ENCODE measurements at places on chromosomes 5 and 9.
A peak's percentile ranks its signal among the peaks of the same experiment; 100 is the strongest.

GRCh38 chr5:6496207-6496584 is 47.5 kb downstream of the UBE2QL1 start:
- no peak for DNase-seq

DNA sequence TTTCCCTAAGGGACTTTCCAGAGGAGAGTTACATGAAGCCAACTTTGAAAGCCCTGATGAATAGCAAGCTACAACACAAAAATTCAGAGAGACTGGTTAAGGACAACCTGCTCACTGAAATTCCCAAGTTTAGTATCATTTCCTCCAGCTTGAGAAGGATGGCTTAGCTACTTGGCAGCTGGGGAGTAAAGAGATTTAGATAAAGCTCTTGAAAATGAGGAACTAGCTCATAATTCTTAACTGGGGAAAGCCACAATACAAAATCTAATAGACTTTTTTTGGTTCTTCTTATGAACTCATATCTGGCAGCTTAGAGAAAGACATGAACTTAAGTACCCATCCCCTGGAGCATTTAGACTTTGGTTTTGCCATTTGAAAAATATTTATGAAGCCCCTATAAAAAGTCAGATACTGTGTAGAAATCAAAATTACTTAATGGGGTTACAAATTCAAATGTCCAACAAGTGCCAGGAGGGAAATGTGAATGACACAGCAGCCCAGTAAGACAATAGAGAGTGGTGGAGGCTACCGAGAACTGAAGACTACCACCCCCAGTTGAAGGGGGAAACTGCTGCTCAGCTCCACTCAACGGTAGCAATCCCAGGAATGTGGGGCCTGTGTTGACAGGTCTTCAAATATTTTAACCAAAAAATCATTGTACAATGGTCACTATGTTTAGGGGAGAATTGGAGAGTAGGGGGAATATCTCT is 79.4 kb upstream of the ADRB2 start:
- no peak for DNase-seq

DNA sequence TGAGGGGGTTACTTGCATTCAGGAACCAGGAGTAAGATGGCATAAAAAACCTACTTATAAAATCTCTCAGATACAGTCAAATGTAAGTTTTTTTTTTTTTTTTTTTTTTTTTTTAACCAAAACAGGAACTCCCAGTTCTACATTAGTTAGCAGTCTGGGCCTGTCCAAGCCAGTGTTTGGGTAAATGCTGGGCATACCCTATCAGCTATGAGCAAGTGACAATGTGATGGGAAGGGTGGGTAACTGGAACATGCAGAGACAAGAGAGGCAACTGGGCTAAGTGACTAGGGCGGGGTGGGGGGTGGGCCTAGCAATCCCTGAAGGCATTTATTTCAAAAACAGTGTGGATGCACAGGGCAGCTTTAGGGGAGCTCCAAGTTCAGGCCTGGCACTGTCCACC is 2.3 kb downstream of the NMRK1 start:
- DNase-seq, result no peak

DNA sequence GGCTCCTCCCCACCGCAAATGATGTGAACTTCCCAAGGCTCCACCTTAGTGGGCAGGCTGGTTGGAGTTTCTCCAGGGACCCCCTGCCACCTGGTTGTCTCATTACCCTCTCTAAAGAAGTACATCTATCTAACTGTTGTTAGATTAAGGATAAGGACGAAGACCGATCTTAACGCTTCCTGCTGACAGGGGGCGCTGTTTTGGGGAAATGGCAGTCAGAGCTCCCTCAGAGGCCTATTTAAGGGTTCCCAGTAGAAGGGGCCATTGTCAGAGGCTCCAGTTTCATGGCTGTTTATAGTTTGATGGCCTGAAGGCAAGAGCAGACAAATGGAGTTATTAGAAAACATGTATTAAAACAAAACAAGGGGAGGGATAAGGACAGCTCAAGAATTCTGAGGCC is 100.1 kb downstream of the SPEF2 start:
- DNase-seq, result no peak

DNA sequence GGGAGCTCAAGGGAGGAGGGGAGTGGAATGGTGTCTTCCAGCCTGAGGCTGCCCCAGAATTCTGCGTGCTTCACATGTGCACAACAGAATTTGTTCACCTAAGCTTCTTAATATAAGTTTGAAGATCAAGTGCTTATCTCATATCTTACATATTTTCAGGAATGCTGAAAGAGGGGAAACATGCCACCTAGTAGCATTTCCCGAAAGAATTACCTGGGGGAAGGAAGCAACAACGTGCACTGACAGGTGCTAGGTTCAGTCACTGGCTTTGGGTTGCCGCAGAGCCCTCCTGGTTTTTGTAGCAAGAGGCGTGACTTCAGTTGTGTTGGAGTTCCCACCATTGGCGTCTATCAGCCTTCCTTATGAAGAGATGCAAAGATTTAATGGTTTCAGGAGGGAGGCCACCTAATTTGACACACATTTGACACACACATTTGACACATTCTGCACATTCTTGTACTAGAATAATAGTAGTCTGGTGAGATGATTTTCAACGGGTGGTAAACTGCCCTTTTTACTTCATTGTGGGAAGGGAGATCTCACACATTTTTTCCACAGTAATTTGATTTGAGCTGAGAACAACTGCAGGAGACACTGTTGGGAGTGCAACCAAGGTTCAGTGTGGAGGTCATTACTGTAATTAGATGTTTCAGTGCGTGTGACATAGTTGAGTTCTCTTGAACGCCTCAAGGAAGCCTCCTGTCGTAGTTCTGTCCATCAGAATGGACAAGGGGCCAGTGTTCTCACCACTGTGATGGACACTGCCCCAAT is 481.3 kb downstream of the CCDC171 start:
- DNase-seq, result no peak

DNA sequence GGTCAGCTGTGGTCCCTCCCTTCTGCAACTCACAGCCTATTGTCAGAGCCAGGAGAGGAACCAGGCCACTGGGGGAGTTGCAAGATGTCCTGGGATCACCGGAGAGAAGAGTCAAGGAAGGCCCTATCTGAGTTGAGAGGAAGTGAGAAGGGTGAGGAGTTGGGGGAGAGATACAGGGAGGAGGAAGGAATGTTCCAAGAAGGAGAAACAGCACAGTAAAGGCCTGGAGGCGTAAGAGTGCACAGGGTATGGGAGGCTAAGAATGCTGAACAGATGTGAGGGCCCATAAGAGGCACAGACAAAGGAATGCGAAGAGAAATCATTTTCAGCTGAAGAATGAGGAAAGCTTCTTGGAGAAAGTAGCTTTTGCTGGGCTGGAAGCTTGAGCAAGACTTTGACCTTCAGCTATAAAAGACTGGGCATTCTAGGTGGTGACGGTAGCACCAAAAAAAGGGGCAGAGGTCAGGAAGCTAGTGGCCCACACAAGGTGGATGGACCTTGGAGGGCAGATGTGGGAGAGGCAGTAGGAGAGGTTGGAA is 21.6 kb upstream of the CSF1R start:
- DNase-seq, result no peak

DNA sequence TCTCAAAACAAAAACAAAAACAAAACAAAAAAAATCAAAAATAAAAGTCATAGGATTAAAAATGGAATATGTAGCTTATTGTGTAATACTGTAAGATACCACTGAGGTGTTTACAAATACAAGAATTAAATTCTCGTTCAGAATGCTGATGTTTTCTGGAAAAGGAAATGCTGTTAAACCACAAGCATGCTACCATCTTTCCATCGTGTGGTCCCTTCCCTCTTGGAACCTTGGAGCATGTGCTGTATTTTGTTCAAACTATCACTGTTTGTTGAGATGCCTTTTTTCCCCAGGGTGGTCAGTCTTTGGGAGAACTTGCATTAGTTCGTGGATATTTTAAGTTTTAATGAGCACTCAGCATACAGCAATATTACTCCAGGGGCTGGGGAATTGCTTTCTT is 39.7 kb downstream of the SUB1 start:
- no peak for DNase-seq

DNA sequence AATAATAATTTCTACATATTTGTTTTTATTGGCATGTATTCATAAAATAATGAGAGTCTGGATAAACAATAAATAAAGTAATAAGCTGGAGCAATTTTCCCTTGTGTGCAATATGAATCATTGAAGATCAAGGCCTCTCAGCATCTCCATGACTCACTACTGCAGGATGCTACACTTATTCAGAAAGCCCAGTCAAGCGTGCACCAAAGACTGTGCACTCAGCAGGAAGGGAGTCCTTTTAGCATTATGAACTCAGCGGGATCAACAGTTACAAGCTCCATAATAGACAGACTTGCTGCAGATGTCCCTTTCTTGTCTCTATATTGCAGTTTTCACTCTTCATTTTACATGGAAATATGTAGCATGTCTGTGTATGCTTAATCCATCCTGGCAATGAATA is 485.3 kb downstream of the CDH9 start:
- DNase-seq, result peak; percentile 3

DNA sequence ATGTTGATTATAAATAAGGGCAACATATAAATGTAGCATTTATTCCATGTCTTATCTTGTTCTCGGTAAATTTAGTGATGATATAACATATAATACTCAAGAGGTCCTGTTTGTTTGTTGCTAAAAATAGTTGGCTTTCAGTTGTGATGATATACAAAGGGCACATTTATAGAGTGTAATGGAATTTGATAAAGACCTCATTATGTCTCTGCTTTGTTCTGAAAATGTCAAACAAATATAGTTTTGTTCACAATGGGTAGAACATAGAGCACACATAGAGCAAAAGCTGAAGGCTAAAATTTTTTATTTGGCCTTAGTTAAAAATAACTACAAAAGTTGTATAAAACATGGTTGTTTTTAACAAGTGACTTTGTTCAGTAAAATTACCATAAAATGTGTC is 477.1 kb upstream of the SMC2 start:
- no peak for DNase-seq

GRCh38 chr5:105508519-105508918 is 1945.9 kb upstream of the NUDT12 start:
- DNase-seq, result no peak

GRCh38 chr9:85716031-85716877 is 25.5 kb downstream of the AGTPBP1 start:
- no peak for DNase-seq

Measured in SW480 (cell line).